ENCODE measurements at places on chromosomes 6 and 20.

DNA sequence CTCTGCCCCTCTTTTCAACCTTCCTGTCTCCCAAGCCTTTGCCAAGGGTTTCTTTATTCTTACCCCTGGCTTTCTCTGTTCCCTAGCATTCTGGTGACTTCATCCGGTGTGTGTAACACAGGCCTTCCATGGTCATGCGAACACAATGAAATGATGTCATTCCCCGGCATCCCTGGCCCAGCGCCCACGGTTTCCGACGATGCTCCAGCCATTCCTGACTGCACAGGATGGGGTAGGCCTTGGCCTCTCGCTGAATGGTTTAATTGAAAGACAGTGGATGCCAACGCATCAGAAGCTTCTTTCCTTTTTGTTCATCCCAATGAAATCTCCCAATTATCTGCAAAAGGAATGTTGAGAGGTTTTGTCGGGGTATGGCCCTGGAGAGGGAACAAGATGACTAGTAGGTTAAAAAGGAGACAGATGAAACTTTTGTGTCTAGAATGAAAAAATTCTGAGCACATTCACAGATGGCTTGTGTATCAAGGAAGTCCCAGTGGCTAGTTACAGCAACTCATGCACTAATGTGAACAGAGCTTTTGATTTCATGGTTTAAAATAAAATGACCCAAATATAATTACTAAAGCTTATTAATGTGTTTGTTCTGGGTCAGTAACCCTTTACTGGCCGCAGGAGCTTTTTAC lies 655.0 kb downstream of the QKI start:
- no peak for DNase-seq

GRCh38 chr20:51966296-51966971 lies 164.1 kb upstream of the SALL4 start:
- DNase-seq: peak; percentile 74

DNA sequence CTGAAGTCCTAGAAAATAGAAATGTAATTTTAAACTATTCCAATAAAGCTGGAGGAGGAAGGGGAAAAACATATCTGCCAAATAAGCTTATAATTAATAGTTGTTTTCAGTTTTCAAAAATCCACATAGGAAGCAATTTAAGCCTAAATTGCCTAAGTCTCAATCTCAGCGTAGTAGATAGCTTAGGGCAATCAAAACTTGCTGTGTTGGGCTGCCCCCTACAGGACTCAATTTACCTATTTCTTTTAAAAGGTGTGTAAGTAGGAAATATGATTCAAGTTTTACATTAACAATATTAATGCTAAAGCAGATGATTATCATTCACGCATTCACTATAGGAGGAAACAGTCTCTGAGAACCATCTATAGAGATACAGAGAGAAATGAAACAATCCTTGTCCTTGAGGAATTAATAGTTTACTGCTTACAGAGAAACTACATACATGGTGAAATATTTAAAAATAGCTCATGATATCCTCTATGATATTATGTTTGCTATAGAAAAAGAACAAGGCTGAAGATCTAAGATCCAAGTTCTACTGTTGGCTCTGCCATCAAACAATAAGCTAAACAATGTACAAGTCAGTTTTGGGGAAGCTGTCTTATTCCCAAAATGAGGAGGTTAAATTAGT lies 102.1 kb downstream of the ATG5 start:
- DNase-seq: peak; percentile 15

GRCh38 chr6:78770765-78771164 lies 96.6 kb upstream of the IRAK1BP1 start:
- DNase-seq: no peak

DNA sequence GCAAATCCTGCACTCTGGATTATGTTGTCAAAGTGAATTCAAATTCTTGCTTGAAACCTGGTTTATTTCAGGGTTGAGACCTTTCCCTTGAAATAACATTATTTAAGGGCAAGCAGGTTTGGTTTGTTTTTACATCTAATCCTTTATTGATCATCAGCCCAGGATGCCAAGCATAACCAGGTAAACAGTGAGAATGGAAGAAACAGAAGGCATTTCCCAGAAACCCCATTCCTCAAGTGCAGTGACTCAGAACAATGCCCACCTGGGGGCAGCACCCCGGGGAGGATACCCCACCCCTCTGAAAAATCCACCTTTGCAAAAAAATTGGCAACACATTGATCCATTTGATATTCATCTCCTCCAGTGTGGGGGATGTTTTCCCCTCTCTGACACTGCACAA lies 32.5 kb downstream of the POFUT1 start:
- peak; percentile 43 for DNase-seq

DNA sequence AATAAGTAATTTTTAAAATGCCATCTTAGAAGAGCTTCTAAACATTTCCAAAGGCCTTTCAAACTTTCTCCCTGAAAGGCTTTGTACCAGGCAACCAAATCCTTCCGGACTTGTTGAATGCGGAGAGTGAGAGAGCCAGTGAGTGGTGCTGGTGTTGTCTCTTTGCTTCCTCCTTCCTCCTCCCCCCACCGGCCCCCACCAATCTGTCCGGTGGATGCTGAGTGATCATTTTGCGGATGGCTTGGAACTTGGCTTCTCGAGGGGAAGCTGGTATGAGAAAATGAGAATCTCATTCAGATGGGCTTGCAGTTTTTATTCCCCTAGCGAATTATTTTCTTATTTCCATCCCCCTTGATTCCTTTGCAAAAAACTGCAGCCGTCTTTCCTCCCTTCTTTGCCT lies 97.3 kb downstream of the ANKRD60 start:
- DNase-seq: no peak

DNA sequence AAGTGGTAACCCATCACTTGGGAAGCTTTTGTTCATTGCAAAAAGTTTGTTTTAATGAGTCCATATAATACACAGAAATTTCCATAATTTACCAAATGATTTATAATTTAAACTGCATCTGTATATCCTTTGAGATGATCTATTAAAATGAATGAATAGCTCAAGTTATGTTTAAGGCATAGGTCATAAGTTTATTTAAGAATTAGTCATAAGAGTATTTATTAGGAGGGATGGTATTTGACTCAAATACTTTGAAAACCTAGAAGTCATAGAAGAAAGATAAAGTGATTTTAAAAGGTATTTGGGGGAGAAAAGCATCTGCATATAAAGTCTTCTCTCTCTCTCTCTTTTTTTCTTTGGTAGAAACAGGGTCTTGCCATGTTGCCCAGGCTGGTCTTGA lies 388.5 kb downstream of the CDKAL1 start:
- DNase-seq: no peak

DNA sequence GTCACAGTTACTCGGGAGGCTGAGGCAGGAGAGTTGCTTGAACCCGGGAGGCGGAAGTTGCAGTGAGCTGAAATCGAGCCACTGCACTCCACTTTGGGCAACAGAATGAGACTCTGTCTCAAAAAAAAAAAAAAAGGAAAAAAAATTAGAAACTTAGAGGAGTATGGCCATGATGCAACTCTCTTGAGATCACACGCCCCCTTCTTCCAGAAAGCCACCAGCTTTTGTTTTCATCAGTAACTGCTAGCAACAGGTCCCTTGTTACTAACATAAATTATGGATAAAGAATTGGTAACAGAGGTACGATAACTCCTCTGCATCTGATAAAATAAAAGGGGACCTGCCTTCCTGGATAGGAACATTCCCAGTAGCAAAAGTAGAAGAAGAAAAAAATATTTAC lies 308.2 kb downstream of the CD83 start:
- no peak for DNase-seq
